ENCODE measurements at places on chromosomes 13 and 19. TPM values are rescaled to one million over a fixed set of nuclear protein-coding genes. Genes with fewer than 3 reads are reported as not detected.

DNA sequence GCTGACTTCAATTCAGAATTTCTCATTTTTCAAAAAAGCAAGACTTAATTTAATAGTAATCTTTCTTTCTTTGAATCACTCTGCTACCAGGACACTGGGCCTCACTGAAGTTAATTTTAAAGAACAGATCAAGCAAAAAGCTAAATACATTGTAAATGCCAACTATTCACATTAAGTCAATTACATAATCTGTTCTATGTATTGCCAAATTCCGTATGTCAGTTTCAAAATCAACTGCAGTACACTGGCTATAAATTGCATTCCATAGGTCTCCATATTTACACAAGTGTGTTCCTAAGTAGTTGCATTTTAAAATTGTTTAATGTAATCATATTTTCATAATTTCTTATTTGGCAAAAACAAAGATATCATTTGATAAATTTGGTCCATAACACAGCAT lies 10.1 kb downstream of the FOXO1 start:
- DNase-seq = no peak

- no peak for DNase-seq
Observed at GRCh38 chr13:111866731-111867245, 200.2 kb upstream of the SOX1 start.

DNA sequence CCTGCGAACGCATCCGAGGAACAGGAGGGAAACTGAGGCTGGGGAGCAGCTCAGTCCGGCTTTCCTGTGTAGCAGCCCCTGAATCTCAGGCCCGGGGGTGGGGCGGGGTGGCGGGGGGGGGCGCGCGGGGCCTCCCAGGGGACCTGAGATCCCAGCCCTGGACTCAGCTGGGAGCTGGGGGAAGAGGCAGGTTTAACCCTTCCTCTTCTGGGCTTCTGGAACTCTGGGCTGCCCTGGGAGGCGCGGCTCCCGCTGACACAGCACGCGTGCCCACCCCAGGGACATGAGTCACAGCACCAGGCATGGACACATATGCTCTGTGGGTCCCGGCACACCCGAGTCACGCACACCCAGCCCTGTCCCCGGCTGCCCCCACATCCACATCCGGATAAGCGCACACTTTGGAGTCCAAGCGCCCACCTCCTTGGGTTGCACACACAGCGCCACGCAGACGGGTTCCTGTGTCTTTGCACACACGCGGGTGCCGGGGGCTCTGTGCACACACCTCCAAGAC lies 3.5 kb upstream of the CIRBP start:
- DNase-seq = peak; percentile 80

LHB gene
- not detected for total RNA-seq
